MV-4-11 (cell line): ENCODE measurements at places on chromosomes 12 and 14.
A peak's percentile ranks its signal among the peaks of the same experiment; 100 is the strongest.

DNA sequence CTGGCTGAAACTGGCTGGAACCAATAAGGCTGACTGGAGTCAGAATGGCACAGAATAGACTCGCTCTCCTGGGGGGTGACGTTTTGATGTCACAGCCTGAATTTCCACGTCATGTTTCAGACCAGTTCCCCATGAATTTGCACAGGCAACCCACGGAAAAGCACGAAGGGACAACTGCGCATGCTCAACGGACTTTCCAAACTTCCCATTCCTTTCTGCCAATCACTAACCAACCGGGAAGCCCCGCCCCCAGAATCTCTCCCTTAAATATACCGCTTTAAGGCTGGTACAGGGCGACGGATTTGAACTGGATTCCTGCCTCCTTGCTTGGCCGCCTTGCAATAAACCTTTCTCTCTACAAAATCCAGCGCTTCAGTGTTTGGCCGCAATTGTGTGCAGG, 434.7 kb downstream of the APAF1 start:
- no peak for DNase-seq

GRCh38 chr12:67161322-67161918, 107.7 kb upstream of the CAND1 start:
- DNase-seq, result peak; percentile 31

GRCh38 chr14:85528080-85528896, 1.7 kb upstream of the FLRT2 start:
- no peak for DNase-seq

DNA sequence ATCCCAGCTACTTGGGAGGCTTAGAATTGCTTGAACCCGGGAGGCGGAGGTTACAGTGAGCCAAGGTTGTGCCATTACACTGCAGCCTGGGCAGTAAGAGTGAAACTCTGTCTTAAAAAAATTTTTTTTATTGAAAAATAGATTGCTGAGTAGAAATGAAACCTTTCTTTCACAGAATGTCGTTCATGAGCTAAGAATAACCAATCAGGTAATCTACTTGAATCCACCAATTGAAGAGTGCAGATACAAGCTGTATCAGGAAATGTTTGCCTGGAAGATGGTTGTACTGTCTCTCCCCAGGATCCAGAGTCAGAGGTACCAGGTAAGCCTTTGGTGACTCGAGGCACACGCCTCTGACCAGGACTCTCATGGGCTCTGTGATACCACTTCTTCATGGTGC, 27.0 kb downstream of the DYNC1H1 start:
- no peak for DNase-seq

GRCh38 chr14:97056086-97056485, 258.9 kb downstream of the VRK1 start:
- no peak for DNase-seq

DNA sequence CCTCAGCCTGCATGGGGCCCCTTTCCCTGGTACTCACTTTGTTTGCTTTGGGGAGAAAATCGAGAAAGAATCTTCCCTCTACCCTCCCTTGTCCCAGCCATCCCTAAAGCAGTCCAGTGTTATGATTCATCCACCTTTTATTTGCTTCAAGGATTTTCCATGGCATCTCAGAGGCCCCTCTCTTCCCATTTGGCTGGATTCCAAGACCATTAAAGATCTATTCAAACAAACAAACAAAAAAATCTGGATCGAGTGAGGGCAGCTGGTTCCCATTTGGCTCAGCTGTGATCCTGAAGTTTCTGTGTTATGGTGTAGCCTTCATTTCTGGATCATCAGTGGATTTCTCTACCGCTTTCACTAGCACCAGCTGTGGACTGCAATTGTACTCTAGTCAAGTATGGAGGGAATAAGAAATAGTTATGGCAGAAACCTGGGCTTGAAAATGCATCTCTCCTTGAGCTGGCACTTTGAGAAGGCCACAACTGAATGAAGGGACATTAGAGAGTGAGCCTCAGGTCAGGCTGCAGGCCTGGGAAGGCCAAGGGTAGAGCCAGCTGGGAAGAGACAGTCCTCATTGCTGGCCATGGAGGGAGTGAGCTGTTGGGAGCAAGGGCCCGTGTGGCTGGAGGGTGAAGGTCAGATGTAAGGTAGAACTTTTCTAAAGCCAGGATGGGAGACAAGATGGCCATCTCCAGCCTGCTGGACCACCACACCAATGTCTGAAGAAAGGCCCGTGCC, 13.7 kb downstream of the KRT71 start:
- DNase-seq, result no peak

DNA sequence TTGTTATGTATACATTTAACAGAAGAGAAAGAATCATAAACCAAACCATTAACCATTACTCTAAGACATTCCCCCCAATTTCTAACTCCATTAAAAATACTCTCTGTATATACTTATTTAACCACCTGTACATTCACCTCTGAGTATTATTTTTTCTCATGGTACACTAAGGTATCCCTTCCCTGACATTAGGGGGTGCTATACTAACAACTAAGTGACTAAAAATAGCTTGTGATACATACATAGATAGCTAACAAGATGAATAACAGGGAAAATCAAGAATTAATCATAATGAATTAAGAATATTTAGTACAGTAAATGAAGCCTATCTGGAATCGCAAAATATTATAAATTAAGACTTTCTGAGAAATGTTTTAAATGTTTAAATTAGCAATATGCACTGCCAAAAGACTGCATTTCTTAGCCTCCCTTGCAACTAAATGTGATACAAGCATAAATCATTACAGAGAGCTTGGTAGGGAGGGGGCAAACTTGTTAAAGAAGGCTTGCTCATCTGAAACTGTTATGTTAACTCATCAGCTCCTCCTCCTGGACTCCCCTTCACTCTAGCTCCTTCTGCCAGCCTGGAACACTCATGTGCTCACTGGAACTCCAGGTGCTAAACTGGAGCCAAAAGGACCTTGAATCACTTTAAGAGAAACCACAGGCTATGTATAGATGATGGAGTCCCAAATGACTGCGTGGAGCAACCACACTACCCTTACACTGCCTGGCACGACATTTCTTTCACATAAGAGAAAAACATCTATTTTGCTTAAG, 14.9 kb downstream of the C2CD5 start:
- DNase-seq, result peak; percentile 45

- DNase-seq, result no peak
Measured at GRCh38 chr12:13390918-13391317, 194.4 kb downstream of the EMP1 start.

DNA sequence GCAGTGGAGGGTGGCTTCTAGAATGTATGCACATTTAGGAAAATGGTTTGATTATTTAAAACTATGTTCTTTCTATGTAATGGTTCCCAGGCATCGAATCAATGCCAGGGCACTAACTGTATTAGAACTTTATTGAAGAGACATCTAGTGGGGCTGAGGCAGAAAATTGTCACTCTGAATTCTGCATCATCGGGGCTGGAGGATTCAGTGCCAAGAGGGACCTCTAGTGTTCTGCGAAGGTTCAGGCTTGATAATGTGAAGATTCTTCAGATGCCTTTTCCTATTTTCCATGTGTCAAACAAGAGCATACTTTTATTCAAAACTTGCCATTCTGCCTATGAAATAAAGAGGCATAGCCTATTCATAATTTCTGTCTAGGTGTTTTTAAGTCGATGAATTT, 146.3 kb downstream of the CAND1 start:
- DNase-seq, result no peak

DNA sequence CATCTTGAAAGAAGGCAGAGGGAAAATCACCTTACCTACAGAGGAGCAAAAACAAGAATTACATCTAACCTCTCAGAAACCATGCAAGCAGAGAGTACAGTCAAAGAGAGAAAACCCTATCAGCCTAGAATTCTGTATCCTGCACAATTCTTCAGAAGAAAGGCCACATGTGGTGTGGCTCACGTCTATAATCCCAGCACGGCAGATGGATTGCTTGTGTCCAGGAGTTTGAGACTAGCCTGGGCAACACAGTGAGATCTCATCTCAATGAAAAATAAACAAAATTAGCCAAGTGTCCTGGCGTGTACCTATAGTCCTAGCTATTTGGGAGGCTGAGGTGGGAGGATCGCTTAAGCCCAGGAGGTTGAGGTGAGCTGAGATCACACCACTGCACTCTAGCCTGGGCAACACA, 48.2 kb downstream of the ATF7 start:
- no peak for DNase-seq

- DNase-seq, result no peak
Measured at GRCh38 chr12:72105849-72106248, 166.3 kb upstream of the TRHDE start.

GRCh38 chr14:99011385-99011784, 260.6 kb downstream of the BCL11B start:
- DNase-seq, result no peak

DNA sequence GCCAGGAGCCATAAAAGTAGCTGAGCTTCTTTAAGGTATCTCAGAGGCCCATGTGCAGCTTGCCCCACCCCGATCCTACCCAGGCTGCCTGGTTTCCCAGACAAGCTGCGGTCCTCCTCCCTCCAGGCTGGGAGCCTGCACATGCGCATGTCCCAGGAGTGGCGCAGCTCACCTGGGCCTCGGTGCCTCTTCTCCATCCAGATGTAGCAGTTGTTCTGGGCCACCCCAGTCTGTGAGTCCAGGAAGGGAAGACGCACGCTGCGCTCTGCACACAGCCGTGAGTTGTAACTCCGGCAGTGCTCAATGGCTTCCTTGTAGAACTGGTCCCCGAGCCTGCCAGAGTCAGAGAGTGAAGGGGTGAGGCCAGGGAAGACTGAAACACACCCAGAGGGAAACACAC, 122.3 kb downstream of the DPF3 start:
- DNase-seq, result no peak

DNA sequence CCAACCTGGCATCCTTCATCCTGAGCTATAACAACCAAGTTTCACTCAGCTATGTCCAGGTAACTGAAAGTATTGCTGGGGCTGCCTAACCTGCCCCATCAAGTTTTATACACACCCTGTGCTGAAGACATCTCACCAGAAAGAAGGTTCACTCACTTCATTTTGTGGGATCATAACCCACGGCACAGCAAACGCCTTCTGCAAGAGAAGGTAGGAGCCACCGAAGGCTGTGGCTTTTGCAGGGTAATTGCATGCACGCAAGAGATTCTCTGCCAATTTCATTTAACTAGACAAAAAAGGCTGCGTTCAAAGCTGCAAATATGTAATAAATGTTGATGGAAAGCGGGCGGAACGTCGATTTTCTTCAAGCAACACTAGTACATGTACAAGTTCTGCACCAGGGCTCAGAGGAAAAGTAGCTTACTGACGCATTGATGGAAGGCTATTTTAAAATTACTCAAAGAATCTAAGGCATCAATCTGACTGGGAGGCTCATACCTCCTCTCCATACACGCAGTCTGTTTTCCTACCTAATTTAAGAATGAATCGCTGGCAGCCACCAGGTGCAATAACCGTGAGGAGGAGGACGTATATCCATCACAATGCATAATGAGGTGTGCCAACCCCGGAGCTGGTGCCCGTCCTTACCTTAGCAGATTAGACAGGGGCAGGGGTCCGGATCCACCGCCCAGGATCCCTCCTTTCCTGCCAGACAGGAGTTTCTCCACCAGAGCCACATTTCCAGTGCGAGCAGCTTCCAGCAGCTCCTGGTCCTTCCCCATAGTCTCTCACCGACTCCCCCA, 1.1 kb downstream of the ANKS1B start:
- no peak for DNase-seq

- no peak for DNase-seq
Measured at GRCh38 chr14:33463731-33464130, 487.1 kb downstream of the EGLN3 start.

DNA sequence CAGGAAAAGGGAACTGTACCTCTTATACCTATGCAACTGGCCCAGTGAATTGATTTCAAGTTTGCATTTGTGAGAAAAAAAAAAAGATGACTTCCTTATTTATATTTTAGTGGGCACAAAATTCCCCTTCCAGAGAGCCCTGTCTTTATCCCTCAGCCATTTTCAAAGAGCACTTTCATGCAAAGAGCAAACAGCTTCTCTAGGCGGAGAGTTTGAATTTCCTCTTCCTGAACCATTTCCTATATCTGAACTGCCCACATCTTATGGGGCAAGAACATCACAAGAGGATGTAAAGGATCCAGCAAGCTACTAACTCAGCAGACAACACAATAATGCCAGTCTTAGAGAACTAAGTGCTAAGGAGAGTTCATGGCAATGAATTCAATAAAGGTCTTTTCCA, 22.3 kb upstream of the PLXNC1 start:
- DNase-seq, result peak; percentile 74

GRCh38 chr12:1162081-1162760, 171.2 kb downstream of the ERC1 start:
- DNase-seq, result no peak

GRCh38 chr14:30195941-30196340, 268.3 kb upstream of the PRKD1 start:
- peak; percentile 29 for DNase-seq

GRCh38 chr12:77325511-77326236, 260.3 kb upstream of the E2F7 start:
- DNase-seq, result no peak

- DNase-seq, result no peak
Measured at GRCh38 chr12:99978152-99978551, 6.6 kb downstream of the ANKS1B start.

GRCh38 chr14:24075485-24076301, 4.3 kb downstream of the CPNE6 start:
- no peak for DNase-seq

- no peak for DNase-seq
Measured at GRCh38 chr12:119692997-119693396, 25.1 kb downstream of the PRKAB1 start.

DNA sequence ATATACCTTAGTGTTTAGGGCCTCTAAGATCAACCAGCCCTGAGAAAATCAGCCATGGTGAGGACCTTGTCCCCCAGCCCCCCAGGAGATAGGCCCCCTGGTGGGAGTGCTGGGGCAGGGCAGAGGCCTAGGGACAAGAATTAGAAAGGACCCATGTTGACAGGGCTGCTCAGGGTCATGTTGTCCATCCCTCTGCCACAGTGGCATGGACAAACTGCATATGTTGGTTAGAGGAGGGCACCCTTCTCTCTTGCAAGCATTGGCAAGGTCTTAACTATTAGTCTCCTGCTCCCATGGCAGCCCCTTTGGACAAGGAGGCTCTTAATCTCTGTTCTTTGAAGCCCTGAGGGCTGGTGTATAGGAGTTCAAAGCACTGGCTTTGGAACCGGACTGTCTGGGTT, 755 bp upstream of the PTPN6 start:
- DNase-seq, result peak; percentile 36

DNA sequence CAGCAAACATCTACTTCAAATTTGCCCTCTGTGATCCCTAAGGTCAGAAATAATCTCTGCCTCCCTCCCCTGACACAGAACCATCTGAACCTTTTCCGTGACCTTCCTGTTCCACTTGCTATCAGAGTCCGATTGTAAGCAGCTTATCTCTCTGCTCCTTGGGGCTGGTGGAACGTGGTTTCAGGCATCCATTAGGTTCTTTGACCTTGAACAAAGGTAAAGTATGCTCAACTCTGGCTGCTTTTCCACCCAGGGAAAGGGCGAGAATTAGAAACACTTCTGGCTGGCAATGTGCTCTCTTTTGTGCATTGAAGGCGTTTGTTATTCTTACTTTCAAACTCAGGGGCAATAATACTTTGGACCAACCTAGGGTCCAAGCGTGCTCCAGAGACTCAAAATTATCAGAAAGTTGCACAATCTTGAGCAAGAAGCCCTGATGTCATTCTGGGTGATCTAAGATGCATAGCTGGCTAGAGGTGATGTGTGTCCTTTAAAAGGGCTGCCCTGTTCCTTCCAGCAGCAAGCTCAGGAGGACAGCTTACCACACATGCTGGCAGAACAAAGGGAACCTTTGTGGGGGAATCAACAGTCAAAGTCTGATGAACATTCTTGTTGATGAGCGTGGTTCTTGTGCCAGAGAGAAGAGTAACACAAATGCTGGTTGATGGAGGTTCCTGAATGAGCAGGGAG, 29.8 kb downstream of the ADGRD1 start:
- DNase-seq, result no peak
